Retinal pigment epithelial cell (primary cell): ENCODE measurements at places on chromosomes 6 and 20.

- no peak for DNase-seq
These were observed 442.1 kb downstream of the BCKDHB start for GRCh38 chr6:80548532-80548931.

DNA sequence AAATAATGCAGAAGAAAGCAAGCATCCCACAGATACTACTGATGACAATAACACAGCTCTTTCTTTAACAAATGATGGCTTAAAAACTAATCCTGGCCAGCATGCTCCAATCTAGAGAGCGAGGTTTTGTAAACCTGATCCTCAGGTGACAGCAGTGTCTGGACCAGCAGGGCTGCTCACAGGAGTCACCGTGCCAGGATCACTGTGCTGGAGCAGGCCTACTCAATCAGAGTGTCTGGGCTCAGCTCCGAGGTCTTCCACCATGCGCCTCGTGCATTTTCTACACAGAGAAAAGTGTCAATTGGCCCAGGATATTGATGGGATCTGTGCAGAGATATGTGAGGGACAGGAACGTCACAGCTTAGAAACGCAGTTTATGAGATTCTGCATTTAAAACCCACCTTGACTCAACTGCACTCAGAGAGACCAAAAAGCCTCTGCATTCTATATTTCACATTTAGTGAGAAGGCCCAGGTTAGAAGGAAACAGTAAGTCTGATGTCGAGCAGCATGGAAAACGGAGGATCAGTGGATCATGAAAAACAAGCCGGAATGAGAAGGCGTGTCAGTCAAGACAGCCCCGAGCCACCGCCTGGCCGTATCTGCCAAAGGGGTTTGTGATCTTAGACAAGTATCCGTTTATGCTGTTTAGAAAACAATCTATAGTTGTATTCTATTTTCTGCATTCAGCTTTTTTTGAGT lies 7.8 kb downstream of the RAMACL start:
- no peak for DNase-seq

DNA sequence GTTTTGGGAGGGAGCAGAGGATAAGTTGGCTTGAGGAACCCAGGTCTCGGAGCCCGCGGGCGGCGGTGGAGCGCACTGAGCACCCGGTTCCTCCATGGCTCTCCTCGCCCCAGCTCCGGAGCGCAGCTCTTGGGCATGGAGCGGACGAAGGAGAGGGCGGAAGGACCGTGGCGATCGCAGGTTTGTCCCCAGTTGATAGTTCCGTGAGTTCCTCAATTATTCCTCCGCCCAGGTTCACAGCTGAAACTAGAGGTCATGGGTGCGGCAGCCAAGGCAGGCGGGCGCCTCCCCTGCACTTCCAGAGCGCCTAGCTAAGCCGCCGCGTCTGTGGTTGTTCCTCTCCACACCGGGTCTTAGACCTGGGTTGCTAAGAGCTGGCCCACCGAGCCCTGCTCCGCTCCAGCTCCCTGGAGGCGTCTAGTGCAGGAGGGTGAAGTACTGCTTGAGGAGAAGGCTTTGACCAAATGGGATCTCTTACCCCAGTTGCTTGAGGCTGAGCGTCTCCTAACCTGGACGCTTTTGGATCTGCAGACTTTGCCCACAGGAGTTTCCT lies at the start of gene HTR1B:
Gene HTR1B, minus strand, starts transcription at position 184 of the 553 bp plus-strand sequence. Its CDS starts 88 bp downstream, at position 96.
- no peak for DNase-seq

DNA sequence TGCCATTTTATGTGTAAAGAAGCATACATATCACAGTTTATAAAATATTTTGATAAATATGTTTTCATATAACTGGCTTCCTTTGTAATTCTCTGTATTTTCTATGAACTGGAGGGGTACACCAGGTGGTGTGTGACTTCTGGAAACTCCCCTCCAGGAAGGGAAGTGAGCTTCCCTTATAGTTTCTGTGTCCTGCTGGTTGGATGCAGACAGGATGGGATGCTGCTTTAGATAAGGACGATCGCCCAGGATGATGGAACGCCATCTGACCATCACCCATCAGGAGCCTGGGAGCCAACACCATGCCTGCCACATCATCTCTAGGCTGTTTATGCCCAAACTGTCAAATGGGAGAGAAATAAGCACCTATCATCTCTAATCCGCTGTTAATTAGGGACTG lies 66.1 kb downstream of the SULF2 start:
- no peak for DNase-seq

GRCh38 chr6:169247419-169247818 lies 6.2 kb downstream of the THBS2 start:
- no peak for DNase-seq

GRCh38 chr6:93413190-93413589 lies 6.2 kb downstream of the EPHA7 start:
- no peak for DNase-seq

- no peak for DNase-seq
These were observed 902 bp downstream of the ZNF337 start for GRCh38 chr20:25695532-25696370.
